Caki2 (cell line): ENCODE measurements at places on chromosomes 6 and 20. TPM values are rescaled to one million over a fixed set of nuclear protein-coding genes. Genes with fewer than 3 reads are reported as not detected.

GRCh38 chr6:90216072-90216977, 80.3 kb downstream of the BACH2 start:
- peak; percentile 89 for DNase-seq

DNA sequence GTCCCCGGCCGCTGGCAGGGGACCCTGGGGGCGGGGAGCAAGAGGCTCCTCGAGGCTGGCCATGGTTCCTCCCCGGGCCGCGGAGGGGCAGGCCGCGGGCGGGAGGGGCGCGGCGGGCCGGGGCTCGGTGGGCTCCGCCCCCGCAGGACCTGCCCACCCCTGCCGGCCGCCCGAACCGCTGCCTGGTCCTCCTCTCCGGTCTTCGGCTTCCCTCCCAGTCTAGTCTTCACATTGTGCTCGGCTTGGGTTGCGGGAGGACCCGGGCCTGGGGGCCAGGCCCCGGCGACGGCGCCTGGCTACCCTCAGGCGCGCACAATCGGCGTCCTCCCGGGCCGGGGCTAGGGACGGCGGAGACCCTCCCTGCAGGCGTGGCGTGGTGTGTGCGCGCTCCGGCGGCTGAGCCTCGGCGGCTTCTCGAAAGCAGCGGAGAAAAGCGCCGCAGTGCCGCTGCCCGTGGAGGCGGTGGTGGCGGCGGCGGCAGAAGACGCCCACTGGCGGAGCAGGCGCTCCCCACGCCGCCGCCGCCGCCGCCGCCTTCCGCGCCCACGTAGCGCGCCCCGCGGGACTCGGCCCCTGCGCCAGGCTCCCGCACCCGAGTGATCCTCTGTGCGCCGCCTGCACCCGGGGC, at the start of gene PDE10A:
TSS of gene PDE10A (minus strand) at position 493 of the 628 bp plus-strand sequence. CDS start at position 63, 430 bp downstream.
- peak; percentile 69 for DNase-seq

GRCh38 chr6:121666814-121667213, 231.4 kb downstream of the GJA1 start:
- peak; percentile 66 for DNase-seq

DNA sequence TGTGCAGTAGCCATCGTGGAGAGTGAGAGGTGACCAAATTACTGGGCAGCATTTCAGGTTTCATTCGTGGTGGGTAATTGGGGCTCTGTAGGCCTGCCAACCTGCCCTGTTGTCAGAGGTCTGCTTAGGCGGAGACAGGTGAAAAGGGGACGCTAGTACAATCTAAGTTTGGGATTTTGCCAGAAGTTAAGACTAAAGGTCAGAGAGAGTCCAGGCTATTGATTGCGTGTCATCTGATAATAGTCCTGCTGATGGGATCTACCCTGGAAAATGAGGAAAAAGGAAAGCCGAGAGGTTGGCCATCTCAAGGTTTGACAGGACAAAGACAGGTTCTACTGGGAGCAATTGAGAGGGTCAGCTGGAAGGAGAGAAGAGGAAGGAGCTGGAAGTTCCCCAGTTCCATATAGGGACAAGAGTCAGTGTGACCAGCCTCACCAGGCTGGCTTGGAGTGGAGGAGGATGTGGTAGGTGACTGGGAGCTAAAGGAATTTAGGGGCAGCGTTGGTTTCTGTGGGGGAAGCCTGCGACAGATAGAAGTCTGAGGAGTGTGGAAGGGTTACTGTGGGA, 10.9 kb downstream of the ARFGEF2 start:
- no peak for DNase-seq

DNA sequence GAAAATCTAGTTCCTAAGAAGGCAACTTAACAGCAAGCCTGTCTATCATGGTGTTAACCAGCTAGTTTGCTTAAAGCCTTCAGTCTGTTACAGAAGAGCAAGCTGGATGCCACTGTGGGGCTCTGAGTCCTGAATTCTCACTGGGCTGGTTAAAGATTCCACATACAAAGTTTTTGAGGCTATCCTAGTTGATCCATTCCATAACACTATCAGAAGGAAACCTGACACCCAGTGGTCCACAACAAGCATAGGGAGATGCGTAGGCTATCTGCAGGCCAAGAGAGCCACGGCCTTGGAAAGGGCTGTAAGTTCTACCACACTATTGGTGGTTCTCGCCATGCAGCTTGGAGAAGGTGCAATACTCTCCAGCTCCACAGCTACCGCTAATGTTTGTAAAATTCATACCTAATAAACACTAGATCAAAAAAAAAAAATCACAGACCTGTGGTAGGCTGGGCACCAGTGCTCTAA, 420 bp upstream of the MCCD1 start:
- DNase-seq = no peak

- DNase-seq = no peak
Measured at GRCh38 chr6:106411056-106411455, 50.5 kb downstream of the CRYBG1 start.

GRCh38 chr20:61449916-61450315, 197.9 kb downstream of the CDH4 start:
- DNase-seq = peak; percentile 48

- peak; percentile 82 for DNase-seq
Measured at GRCh38 chr20:52484438-52484837, 292.9 kb upstream of the ZFP64 start.

DNA sequence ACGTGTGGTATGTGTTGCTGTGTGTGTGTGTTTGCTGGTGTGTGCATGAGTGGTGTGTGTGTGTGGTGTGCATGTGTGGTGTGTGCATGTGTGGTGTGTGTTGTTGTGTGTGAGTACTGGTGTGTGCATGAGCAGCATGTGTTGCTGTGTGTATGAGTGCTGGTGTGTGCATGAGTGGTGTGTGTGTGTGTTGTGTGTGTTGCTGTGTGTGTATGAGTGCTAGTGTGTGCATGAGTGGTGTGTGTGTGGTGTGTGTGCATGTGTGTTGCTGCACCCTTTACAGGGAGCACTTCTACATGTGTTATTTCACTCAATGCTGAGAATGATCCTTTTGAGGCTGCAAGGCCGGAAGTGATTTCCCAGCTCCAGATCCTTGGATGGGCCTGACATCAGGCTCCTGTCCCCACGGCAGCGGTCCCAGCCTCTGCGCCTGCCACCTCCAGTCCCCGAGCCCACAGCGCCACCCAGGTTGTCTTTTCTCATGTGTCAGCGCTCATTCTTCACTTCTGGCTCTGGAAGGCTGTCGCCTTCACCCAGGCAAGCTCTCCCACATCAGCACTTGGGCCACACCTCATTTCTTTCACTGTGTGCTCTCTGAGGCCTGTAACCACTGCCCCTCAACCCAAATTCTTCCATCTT, 2.6 kb downstream of the NPEPL1 start:
- DNase-seq = no peak

Gene KCNK16
- total RNA-seq = not detected in 2 replicates
